OCI-M1 (cell line): ENCODE measurements at places on chromosomes 6 and 20.

GRCh38 chr6:82608781-82609180, 245.2 kb downstream of the TPBG start:
- DNase-seq = no peak

DNA sequence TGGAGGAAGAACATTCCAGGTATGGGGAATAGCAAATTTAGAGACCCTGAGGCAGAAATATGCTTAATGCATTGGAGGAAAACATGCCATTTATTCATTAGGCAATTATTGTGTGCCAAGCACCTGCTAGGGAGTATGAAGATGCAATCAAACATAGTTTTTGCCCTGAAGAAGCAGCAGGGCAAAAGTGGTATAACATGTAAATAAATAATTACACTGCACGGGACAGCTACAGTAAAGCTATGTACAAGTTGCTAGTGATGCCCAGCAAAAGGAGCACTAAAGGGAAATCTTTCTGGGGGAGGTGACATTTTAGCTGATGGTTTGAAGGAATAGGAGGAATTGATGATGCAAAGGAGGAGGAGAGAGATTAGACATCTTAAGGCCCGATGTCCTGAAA, 624 bp upstream of the TJAP1 start:
- DNase-seq = peak; percentile 53

- DNase-seq = no peak
Measured at GRCh38 chr20:24782801-24783630, 166.1 kb upstream of the CST7 start.

GRCh38 chr20:8255945-8256632, 124.0 kb downstream of the PLCB1 start:
- DNase-seq = no peak

GRCh38 chr6:144103026-144103563, 7.7 kb upstream of the SF3B5 start:
- no peak for DNase-seq

DNA sequence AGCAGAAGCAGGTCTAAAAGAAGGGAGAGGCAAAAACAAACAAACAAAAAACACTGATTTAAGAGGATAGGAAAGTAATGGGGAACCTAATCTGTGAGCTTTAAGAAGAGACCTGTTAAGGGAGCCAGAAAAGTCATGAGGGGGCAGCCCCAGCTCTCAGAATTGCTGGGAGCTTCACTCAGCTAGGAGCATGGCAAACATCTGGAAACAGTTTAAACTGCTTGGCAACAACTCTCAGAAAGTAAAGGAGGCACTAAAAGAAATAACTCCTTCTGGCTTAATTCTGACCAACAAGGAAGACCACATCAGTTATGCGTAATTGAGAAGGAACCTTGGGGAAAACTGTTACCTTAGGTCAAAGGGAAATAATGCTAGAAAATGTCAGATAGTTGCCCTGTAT, 121.4 kb downstream of the LAMP5 start:
- no peak for DNase-seq

DNA sequence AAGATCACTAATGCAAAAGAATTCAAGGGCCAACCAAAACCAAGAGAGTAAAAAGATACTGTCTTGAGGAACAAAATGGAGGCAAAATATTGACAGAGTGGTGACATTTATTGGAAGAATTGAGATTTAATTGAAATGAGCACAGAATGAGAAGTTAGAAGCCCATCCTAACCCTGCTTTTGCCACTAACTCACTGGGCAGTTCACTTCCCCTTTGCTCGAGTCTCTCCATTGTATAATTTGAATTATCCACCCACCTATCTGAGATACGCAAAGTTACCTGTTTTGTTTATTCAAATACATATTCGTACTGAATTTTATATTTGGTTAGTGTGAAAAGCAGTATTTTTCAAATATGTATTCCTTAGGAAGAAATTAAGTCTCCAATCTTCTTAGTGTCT, 204.5 kb upstream of the PRDM1 start:
- DNase-seq = no peak

DNA sequence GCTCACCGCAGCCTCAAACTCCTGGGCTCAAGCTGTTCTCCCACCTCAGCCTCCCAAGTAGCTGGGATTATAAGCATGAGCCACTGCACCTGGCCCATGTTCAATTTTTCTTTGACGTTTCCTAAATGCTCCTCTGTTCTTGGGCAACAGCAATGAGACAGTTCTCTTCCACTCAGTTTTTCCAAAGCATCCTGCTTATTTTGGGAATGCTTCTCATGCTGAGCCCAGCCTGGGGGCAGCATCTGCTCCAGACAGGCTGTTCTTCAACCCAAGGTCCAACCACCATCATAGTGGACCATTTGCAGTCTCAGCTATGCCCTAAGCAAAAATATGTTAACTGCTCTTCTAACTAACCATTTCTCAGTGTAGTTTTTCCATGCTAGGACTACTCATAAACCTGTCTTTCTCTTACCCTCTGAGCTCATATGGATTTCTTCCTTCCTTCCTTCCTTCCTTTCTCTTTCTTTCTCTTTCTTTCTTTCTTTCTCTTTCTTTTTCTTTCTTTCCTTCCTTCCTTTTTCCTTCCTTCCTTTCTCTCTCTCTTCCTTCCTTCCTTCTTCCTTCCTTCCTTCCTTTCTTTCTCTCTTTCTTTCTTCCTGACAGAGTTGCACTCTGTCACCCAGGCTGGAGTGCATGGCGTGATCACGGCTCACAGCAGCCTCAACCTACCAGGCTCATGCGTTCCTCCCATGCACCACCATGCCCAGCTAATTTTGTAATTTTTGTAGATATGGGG, 48.4 kb downstream of the GCNT2 start:
- DNase-seq = no peak

DNA sequence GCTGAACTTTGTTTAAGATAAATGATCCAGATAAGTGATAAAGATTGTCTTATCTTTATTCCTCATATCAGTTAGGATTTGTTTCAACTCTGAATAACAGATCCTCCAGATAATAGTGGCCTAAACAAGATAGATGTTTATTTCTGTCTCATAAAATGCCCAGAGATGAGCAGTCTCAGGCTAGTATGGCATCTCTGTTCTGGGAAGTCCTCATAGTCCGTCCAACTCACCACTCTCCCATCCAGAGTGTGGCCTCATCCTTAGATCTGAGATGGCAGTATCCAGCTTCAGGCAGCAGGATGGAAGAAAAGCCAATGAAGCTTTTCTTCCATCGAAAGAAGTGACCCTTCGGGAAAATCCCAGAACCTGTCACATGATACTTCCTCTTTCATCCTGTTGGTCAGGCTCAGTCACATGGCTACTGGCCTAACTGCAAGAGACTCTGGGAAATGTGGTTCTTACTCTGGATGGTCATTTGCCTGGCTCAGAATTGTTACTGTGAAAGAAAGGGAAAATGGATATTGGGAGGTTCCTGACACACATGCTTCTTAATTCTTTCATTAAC, 29.4 kb upstream of the TAGAP start:
- peak; percentile 82 for DNase-seq

DNA sequence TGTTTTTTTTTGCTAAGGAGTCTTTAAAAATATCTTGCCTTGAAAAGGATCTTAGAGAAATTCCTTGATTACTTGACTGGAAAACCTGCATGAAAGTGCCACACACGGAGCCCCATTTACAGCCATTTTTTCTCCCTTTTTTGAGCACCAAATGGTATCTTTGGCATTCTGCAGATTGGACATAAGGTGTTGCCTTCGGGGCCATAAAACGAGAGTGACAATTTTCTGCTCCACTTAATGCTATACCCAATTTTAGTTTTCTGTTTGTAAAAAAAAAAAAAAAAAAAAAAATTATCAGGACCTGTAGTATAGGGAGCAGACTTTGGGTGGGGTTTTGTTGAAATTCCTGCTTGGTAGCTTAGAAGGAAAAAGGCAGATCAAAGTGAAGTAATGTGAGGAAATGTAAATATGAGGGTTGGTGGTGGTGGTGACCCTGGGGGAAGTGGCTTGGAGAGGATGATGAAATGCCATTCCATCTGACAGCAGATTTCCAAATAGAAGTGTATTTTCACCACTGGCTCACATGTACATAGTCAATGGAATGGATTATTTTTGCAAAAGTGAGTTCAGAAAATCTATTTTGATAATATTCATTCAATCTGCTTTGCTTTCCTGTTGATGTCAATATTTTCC, 212.1 kb upstream of the SOX4 start:
- peak; percentile 37 for DNase-seq

DNA sequence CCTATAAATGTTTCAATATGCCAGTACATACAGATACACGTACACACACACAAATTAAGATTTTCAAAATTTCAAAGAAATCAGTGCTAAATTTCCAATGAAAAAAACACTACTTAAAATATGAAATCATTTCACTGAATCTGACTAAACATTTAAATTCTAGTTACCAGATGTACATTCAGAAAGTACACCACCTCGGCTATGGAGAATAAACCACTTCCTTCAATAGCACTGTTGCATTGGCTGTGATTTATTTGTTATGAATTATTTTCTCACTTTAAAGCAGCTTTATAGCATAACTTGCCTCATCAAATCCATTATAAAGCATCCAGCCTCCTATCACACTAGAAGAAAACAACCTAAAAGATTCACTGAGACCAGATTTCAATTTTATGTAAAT, 36.6 kb downstream of the HBS1L start:
- DNase-seq = no peak

DNA sequence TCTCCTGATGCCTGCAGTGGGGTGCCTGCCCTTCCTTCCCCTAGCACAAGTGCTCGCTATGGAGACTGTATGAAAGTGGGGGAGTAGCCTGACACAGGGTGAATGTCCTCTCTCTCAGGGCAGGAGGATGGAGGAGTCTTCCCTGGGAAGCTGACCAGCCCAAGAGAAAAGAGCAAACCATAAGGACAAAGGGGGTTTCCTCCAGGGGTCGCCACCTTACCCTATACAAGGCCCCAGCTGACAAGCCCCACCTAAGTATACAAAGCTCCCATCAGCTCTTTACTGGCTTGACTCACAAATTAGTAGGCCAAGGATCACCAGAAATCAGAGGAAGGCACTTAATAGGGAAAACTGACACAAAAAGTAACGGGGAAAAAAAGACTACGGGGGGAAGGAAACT, 54.1 kb downstream of the PLAGL1 start:
- no peak for DNase-seq

- DNase-seq = no peak
Measured at GRCh38 chr6:64146094-64146493, 510.5 kb downstream of the PHF3 start.

DNA sequence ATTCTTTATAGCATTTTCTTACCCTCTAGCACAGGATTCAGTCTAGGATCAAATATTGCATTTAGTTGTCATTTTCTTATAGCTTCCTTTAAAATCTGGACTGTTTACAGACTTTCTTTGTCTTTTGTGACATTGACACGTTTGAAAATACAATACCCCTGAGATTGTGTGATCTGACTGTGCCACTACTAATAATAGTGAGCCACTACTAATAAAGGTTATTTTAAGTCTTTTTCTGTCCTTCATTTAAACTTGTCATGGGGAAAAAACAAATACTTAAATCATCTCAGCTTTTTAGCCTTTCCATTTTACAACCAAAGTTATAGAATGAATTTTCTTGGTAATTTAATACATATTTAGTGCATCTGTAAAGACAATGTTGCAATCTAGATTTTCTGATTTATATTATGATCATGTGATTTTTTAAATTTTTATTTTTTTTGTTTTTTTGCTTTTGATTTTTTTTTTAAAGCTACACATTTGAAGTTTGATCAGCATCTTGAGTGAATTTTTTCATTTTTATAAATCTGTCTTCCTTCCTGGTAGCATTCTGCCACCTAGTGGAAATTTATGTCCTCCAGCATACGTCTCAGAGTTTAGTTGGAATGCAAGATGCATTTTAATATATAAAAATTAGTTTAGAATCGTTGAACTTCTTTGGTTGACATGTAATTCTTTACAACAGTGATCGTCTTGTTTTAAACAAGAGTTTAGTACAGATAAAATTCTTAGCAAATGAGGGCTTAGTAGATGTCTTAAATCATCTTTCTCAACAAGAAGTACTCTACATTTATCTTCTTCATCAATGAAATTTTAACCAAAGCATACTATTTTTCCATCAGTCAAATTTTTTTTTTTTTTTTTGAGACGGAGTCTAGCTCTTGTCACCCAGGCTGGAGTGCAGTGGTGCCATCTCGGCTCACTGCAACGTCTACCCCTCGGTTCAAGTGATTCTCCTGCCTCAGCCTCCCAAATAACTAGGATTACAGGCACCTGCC, 119.4 kb downstream of the NCOA3 start:
- peak; percentile 79 for DNase-seq

GRCh38 chr6:106730718-106731117, 101.3 kb downstream of the QRSL1 start:
- no peak for DNase-seq

DNA sequence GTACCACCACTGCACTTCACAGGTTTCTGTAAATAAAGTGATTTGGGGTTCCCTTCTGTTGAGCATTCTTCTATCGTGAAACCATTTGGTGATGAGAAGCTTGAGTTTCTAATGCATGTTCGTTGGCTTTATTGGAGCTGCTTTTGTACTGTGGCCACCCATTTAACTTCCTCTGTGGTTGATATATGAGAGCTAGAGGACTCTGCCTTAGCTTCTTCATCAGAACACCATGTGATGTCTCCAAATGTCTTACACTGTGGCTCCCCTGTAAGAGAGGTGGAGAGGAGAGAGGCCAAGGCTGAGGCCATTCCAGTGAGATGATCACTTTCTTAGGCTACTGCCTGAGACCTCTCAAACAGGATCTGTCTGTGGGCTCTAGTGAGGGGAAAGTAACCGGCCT, 114.5 kb downstream of the SLC16A10 start:
- DNase-seq = no peak
